ENCODE measurements at places on chromosomes 2 and 18.

GRCh38 chr2:121137571-121137970 is 147.4 kb downstream of the TFCP2L1 start:
- DNase-seq: no peak

GRCh38 chr2:163505281-163505680 is 230.5 kb downstream of the FIGN start:
- DNase-seq: no peak

DNA sequence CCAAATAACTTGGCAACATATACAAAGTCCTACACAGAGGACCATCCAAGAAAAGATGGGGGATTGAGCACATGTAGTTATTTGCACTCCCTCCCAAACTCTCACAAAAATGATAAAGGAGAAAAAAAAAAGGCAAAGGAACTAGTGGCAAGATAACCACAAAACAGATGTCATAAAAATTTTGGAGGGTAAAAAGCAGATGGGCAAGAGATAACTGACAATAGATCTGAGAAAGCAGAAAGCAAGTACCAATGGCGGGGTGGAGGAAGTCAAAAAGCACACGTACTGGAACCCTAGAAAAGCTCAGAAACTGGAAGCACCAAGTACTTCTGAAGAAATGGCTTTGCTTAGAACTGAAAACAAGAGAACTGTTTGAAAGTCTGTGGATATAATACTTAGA is 82.0 kb downstream of the WDPCP start:
- DNase-seq: no peak

DNA sequence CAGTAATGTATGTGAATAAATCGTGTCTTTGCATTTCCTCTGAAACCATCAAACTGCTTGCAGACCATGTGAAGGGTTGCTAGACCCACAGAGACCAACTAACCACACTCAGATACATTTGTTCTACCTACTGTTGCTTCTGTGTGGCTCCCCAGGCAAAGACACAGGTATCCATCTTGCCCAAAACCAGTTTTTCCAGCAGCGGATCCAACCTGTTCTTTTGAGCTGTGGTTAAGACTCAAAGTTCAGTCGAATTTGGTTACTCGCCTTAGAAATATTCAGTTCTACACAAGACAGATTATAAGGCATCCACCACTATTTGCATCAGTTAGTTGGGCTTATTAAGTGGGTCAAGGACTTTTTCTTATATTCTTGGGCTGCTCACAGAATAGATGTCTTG is 276.2 kb upstream of the EPHA4 start:
- DNase-seq: no peak

DNA sequence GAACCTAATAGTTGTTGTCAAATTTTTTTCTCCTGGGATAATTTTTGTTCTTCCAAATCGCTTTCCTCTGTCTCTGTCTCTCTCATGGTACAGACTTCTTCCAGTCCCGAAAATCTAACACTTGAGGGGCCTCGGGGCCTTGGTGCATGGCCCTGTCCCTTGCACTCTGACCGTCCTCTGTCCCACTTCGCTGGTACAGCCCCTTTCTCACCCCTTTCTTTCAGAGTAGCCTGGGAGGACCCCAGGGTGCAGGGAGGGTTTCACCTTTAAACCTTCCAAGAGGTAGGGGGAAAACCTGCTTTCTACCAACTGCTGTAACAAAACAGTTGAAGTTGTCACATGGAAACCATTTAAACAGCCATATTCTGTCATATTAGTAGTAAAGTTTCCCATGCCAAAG is 22.2 kb upstream of the FAHD2A start:
- DNase-seq: no peak

DNA sequence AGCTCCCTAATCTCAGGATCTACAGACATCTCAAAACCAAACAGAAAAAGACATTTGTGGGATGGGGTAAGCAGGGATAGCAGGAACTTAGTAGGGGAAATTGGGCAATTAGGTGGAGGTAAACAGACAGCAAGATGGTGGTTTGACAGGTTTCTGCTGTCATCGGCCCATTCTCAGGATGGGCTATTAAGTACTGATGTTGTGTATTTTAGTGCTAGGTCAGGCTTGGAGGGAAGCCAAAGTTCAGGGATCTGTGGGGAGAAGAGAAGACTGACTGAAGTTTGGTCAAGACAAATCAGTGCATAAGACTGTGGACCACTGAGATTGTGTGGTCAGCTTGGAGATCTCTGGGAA is 96.8 kb upstream of the THUMPD2 start:
- no peak for DNase-seq

DNA sequence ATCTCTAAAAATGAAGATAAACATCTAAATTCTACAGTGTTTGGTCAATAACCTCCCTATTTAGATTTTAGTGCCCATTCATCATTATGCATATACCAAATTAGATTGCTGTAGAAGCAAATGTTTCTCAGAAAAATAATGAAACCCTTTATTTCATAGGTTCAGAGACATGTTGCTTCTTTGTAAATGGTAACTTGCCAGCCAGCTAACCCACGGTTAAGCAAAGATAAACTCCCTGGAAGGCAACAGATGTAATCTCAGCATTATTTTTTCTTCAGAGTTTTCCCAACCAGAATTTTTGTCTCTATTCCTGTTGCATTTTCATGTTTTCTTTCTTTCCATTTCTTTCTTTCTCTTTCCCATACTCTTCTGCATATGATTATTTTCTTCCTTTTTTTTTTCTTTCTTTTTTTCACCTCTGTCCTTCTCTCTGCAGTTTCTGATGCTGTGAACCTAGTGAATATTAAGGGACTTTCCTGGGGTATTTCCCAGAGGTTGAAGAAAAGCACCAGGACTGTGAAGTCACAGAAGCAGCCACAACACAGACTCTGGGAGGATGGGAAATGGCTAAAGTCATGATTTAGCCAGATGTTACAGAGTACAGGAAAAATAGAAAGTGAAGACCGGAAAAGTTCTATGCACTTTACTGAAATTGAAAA is 50.0 kb upstream of the DSG1 start:
- no peak for DNase-seq

DNA sequence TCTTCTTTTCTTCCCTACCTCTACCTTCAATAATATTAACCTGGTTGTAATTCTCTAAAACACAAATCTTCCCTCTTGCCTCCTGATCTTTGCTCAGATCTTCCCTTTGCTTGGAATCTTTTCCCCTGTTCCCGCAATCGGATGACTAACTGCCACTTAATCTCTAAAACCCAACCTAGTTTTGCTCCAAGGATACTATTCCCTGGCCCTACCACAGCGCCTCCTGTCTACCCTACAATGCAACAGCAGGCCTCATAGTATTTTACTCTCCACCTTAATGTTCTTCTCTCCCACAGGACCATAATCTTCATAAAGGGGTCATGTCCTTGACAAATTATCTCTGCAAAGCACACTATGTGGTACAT is 246.8 kb upstream of the TNP1 start:
- no peak for DNase-seq

DNA sequence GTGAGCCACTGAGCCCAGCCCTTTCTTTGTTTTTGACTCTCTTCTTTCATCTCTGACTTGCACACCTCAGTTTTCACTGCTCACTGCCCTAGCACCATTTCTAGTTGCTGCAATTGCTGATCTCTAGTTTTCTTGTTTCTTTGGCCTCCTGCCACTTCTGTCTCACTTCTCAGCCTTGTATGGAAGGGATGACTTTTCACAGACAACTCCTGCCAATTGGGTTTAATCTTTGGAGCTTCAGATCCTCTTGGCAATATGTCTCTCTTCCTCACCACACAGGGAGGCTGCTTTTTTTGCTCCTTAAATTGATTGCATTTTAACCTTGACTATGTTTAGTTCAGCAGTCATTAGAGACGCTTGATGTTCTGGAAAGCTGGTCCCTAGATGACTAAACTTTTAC is 323.1 kb downstream of the CTNNA2 start:
- DNase-seq: no peak

- no peak for DNase-seq
Measured at GRCh38 chr2:23449413-23449812, 64.4 kb downstream of the KLHL29 start.

DNA sequence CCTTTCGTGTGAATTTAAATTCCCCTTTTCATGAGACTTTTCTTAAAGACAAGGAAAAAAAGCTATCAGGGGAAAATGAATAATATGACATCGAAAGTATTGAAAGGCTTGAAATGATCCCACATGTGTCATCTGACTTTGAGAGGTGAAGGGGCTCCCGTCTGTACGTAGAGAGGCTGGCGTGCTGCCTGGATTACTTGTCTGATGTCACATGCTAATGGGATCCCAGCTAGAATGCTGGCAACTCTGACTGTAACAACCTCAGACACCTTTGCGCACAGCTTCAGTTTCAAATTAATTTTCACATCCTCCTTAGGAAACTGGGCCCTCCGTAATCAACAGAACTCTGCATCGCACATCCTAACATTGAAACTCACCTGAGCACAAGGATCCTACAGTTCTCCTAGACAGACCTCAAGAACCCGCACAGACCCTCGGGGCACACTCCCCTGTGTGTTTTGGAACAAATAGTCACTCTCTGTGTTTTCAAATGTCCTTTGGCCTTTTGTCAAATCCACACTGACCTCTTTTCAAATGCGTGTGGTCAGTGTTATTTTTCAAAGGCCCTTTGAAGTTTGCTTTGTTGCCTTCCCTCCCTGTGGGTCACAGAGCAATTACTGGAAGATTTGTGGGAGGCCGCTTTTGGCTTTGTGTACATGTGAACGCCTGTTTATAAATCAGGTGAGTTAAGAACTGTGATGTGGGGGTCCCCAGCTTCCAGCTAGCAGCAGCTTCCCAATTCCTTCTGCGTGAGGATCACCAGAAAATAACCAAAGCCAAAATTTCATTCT is 65.9 kb downstream of the IL1R2 start:
- DNase-seq: peak; percentile 65

DNA sequence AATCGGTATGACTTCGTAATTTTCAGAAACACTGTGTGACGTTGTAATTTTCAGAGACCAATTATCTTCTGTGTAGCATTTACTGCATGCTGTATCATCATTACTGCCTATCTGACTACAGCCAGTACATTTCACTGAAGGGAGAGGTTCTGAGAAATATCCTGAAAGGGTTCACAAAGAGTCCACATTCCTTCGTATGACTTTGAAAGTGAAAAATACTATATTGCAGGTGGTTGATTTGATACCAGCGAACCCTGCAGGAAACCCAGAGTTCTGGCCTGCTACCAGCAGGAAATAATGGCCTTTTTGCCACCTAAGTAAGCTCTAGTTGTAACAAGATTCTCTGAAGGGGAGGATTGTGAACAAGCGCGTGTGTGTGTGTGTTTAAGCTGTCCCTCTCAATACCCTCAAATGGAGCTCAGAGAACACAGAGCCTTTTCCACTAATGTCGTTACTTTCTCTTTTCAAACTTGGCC is 155.5 kb downstream of the ARHGAP28 start:
- no peak for DNase-seq

DNA sequence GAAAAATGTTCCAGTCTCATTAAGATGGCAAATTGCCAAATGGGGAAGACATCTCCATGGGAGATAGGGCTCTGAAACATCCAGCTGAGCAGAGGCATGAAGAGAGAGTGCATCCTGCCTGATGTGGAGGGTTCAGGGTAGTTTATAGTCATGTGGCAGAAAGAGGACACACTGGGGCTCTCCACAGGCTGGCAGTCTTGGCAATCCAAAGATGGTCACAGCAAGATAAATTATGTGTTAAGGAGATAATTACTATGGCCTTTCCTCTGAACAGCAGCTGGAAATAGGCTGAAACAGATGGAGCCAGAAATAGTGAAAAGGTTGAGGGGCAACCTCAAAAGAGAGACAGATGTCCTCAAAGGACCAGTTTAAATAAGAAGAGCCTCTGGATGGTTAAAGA is 97.2 kb downstream of the DCC start:
- no peak for DNase-seq

- no peak for DNase-seq
Measured at GRCh38 chr18:31297248-31297647, 20.7 kb upstream of the DSG1 start.

GRCh38 chr2:34533585-34534183 is 934.6 kb upstream of the FAM98A start:
- DNase-seq: no peak

GRCh38 chr2:105734762-105735538 is 9.8 kb upstream of the NCK2 start:
- no peak for DNase-seq

- DNase-seq: no peak
Measured at GRCh38 chr2:121955426-121955825, 200.0 kb downstream of the TSN start.

- no peak for DNase-seq
Measured at GRCh38 chr2:57490741-57491140, 555.9 kb upstream of the VRK2 start.

DNA sequence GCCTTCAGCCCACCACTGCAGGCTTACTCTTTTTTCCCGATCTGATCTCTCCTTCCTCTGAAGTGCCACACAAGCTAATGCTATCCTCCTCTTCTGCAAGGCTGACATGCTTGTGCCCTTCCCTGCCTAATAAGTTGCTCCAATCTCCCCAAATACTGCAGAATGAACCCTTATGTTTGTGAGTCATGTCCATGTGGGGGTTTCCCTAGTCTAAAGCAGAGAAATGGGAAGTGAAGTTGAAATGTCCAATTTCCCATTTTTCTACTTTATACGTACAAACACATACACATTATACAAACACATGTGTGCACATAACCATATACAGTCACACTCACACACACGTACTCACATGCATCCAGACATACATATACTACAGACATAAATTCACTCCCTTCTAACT is 288.1 kb upstream of the CELF4 start:
- DNase-seq: no peak

DNA sequence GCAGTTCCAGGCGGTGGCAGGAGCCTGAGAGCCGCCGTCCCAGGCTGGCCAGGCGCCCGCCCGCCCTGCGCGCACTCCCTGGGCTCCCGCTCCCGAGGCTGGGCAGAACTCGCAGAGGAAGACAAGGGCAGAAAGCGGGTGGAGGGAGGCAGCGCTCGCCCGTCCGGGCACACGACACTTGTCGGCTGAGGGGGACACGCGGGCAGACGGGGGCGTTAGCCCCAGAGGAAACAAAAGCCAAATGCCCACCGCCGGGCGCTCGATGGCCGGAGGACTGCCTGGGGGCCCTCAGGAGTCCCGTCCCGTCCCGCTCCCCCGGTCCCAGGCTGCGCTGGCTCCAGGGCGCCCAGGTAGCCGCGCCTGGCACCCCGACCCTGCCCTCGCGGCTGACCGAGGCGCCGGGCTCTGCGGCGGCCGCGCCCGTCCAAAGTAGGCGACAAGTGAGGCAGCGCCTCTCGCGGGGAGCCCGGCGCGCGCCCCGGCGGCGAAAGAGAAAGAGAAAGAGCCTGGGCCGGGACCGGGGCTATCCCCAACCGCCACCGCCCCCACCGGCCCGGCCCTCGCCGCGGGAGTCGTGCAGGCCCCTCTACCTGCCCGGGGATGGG is 491 bp downstream of the L3MBTL4 start:
- peak; percentile 28 for DNase-seq

GRCh38 chr2:112304298-112304941 is 29.0 kb downstream of the ZC3H6 start:
- DNase-seq: no peak

DNA sequence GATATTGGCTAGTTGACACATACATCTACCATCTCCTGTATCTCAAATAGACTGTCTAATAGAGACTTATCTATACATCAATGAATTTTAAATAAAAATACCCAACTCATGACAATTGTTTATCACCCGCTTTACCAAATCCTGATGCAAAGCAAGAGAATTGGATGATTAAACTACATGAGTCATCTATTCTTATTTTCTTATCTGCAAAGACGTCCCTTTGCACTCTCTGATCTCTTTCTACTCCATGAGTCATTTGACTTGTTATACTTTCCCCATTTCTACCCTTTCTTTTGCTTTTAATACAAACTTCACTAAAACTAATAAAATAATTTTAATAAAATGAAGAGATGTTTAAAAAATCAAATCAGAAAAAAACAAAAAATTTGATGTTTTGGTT is 261.7 kb upstream of the MAP2 start:
- DNase-seq: no peak

GRCh38 chr18:13973061-13973575 is 57.8 kb upstream of the MC2R start:
- DNase-seq: no peak
